ENCODE measurements at places on chromosomes 5 and 9. TPM values are rescaled to one million over a fixed set of nuclear protein-coding genes. Genes with fewer than 3 reads are reported as not detected.

MELK gene
- 0.09 TPM for polyA plus RNA-seq

FBP2 gene
- polyA plus RNA-seq = not detected

QRFP gene
- 0.05 TPM for polyA plus RNA-seq

GCNT1 gene
- 0.91 TPM for polyA plus RNA-seq

SMIM33 gene
- not detected for polyA plus RNA-seq

WDR38 gene
- polyA plus RNA-seq = 0.09 TPM

FAM221B gene
- not detected for polyA plus RNA-seq

JMY gene
- polyA plus RNA-seq = 4.1 TPM

ZNF483 gene
- polyA plus RNA-seq = 1.5 TPM

RNF183 gene
- polyA plus RNA-seq = not detected

NKD2 gene
- polyA plus RNA-seq = 2.6 TPM

SMU1 gene
- polyA plus RNA-seq = 9.4 TPM

GARIN3 gene
- not detected for polyA plus RNA-seq

PRRX2 gene
- polyA plus RNA-seq = 2.6 TPM

TMEM232 gene
- 0.63 TPM for polyA plus RNA-seq

GPR151 gene
- polyA plus RNA-seq = not detected

UBE2QL1 gene
- polyA plus RNA-seq = 9.3 TPM

MYMK gene
- not detected for polyA plus RNA-seq

RMRP gene
- polyA plus RNA-seq = 218 TPM

SLC34A1 gene
- polyA plus RNA-seq = not detected

LRRC19 gene
- not detected for polyA plus RNA-seq

PCDHGB2 gene
- polyA plus RNA-seq = 1.9 TPM

OTP gene
- not detected for polyA plus RNA-seq

SLC1A3 gene
- 21.7 TPM for polyA plus RNA-seq

CDH9 gene
- not detected for polyA plus RNA-seq

HBEGF gene
- 31.0 TPM for polyA plus RNA-seq

LTC4S gene
- polyA plus RNA-seq = 18.6 TPM

ADAMTS13 gene
- polyA plus RNA-seq = 4.6 TPM

ZNF366 gene
- 2.5 TPM for polyA plus RNA-seq

SPINK14 gene
- not detected for polyA plus RNA-seq

TMEM215 gene
- 0.07 TPM for polyA plus RNA-seq

GMCL2 gene
- not detected for polyA plus RNA-seq

GRXCR2 gene
- 1.1 TPM for polyA plus RNA-seq

SPAG8 gene
- 5.4 TPM for polyA plus RNA-seq

TMEM161B gene
- 5.1 TPM for polyA plus RNA-seq

HK3 gene
- polyA plus RNA-seq = 8.3 TPM

ACTBL2 gene
- polyA plus RNA-seq = not detected

PKD2L2 gene
- polyA plus RNA-seq = 0.18 TPM

CER1 gene
- polyA plus RNA-seq = not detected

SAP30L gene
- 13.5 TPM for polyA plus RNA-seq

SHOC1 gene
- not detected for polyA plus RNA-seq

IFNK gene
- not detected for polyA plus RNA-seq

ACOT12 gene
- not detected for polyA plus RNA-seq
